ENCODE measurements at places on chromosomes 4 and X.

- DNase-seq, result no peak
Measured at GRCh38 chrX:46770817-46771163, 11.9 kb upstream of the SLC9A7 start.

DNA sequence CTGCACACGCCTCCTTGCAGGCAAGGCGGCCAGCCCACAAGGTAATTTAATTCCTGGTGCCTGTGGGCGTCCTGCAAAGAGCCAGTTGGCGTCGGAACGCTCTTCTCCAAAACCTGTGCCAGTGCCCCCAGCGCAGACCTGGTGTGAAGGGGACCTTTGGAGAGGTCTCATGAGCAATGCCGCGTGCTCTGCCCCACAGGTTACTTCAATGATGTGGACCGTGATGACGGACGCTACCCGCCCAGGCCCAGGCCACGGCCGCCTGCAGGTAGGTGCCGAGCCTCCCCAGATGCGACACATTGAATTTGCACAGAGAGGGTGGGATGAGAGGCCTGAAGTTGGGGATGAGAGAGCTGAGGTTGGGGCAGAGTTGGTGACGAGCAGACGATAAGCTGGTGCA is 34.4 kb upstream of the GYG2 start:
- no peak for DNase-seq

GRCh38 chr4:152680988-152681603 is 1.3 kb upstream of the TMEM154 start:
- no peak for DNase-seq

GRCh38 chr4:24570172-24570571 is 14.2 kb downstream of the DHX15 start:
- no peak for DNase-seq

DNA sequence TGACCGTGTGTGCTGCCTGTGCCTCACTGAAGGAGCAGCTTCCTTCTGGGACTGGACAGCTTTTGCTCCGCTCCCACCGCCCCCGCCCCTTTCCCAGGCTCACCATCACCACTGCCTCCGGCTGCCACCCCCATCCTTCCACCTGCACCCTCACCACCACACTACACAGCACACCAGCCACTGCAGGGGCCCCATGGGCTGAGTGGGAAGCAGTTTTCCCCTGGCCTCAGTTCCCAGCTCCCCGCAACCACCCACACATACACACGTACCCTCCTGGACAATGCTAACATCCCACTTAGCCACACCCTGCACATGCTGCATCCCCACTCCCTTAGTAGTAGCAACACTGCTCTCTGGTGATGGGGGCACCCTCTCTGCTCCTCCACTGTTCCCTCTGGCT is 29.6 kb upstream of the COX18 start:
- DNase-seq, result no peak
